ENCODE measurements at places on chromosomes 3 and 15.

DNA sequence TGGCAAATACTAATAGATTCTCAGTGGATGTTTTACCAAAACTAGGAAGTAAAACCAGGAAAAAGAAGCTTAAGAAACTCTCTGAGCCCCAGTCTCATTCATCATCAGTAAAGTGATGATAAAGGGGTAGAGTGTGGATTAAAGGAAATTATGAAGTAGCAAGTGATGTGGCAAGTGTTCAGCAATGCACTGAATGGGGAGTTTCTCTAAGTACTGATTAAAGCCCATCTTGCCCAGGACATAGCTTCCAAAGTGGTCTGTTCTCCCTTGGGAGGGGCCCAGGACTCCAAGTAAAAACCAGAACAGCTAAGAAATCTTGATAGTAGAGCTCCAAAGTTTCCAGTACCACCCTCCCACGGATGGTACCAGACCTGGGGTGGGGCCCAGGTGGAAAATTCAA, 137.3 kb downstream of the WNT5A start:
- DNase-seq = no peak

- DNase-seq = no peak
These were observed 9.1 kb downstream of the VPS13C start for GRCh38 chr15:62051166-62051565.

- DNase-seq = no peak
These were observed 33.8 kb upstream of the BBX start for GRCh38 chr3:107488942-107489341.

DNA sequence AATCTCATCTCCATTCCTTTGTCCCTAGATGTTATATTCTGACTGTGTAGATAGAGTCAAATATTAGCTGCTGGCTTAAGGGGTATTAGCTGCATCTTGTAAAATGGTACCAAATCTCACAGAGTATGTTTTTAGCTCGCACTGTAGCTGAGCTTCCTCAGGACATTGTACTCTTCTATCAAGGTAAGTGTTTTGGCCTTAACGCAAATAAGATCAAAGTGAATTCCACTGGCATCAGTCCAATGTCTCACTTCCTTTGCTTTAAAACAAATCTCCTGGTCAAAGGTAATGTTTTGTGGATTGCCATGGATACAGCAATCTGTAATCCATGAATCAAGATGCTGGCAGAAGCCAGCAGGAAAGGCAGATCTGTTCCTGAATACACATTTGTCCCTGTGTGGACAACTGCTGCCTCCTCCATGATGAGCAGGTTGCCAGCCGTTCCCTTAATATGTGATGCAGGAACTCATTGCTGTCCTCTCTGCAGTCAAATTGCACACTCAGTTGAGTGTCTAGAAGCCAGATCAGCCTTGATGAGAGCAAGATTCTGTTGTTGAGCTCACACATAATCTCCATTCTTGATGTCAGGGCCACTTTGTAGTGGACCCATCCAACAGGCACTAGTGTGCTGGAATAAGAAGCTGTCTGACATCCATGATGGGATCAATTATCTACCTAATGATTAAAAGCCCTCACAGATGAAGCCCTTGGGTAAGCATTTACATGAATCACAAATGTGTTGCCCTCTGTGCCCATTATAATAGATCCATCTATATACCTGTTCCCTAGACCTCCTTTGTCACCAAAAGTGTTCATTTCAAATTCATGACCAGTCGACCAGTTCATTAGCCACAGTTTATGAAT, 96.6 kb upstream of the AGTR1 start:
- DNase-seq = no peak

GRCh38 chr3:133374708-133375402, 25.0 kb upstream of the BFSP2 start:
- DNase-seq = peak; percentile 79

GRCh38 chr15:41215708-41216107, 14.8 kb downstream of the EXD1 start:
- DNase-seq = no peak

DNA sequence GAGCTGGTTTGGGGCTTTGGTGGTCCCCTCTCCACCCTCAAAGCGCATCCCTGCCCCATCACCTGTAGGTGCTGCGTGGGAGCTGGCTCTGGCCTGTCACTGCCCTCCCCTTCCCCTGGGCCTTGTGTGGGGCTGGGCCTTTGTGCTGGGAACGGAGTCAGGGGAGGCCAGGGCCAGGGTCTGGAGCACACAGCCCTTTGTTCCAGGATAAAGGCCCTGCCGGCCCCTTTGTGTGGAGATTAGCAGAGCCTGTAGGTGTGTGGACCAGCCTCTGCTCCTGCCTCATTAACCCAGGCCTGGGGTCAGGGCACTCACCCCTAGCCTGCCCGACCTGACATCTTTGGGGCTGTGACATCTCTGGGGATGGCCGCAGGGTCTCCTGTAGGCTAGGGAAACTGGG, 8.9 kb downstream of the EPHB3 start:
- DNase-seq = no peak

GRCh38 chr3:29156086-29156715, 124.7 kb upstream of the RBMS3 start:
- DNase-seq = peak; percentile 13

DNA sequence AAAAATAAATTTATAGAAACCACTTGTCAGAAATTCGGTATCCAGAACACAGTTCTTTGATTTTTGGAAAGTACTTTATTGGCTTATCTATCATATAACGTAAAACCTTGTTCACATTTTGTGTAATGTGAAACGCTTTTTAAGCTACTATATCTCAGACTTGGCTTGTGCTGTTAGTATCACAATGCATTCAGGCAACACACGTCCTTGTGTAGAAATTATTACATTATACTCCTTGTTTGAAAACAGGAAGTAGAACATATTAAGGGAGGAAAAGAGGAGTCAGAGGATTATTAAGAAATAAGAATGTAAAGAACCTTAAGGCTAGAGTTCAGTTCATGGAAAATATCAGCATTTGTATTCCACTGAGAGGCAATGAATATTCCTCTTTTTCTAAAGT, 1.6 kb downstream of the DNAJC13 start:
- DNase-seq = no peak

DNA sequence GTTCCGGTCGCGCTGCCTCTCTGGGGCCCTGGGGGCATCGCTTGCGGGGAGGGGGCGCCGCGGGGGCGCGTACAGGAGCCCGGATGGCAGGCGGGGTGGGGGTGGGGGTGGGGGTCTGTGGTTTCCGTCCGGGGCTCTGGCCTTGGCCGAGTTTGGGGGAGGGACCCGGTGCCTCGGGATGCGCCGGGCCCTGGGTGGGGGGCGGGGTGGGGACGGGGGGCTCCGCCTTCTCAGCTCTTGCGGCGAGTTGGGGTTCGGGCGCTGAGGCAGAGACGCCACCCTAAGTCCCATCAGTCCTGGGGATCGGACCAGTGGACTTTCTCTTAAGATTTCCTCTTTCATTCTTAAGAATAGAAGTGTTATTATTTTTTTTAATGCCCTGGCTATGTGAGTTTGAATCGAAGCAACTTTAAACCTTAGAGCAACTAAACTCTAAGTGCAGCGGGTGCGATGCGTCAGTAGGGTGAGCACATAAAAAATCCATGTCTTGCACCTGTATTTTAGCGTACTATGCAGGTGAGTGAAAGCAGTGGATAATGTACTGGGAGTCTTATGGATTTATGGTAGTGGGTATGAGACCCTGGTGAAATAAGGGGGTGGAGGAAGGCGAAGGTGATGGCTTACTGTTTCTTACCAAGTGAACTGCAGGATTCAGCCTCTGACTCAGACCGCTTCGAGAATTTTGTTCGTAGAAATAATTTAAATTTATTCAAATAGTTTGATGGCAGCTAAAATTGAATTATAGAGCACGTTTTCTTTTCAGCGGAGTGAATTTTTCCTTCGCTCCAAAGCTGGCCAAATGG, 762 bp downstream of the CTNNB1 start:
- peak; percentile 18 for DNase-seq

Measured in NCI-H345 (cell line).